Activated T-cell treated with anti-CD3 and anti-CD28 coated beads, Interleukin-2, amount 50 U/mL, for 48 hours (primary cell): ENCODE measurements at places on chromosomes 13 and 19.

GRCh38 chr13:66128692-66129269 is 1101.4 kb downstream of the PCDH9 start:
- no peak for DNase-seq

DNA sequence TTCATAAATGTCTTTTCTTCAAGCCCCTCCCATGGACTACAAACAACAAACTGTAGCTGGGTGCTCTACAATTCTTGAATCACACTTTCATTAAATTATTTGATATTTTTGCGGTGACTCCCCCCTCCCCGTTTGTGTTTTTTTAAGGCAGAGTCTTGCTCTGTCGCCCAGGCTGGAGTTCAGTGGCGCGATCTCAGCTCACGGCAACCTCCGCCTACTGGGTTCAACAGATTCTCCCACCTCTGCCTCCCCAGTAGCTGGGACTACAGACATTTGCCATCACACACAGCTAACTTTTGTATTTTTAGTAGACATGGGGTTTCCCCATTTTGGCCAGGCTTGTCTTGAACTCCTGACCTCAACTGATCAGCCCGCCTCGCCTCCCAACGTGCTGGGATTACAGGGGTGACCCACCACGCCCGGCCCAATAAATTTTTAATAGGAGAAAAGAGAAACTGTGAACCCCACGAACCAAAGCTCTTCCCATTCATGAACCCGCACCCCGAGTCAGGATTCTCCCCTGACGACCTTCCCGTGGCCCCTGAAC is 703 bp downstream of the ZNF506 start:
- peak; percentile 31 for DNase-seq

GRCh38 chr13:27161980-27162379 is 9.6 kb downstream of the USP12 start:
- DNase-seq: no peak

DNA sequence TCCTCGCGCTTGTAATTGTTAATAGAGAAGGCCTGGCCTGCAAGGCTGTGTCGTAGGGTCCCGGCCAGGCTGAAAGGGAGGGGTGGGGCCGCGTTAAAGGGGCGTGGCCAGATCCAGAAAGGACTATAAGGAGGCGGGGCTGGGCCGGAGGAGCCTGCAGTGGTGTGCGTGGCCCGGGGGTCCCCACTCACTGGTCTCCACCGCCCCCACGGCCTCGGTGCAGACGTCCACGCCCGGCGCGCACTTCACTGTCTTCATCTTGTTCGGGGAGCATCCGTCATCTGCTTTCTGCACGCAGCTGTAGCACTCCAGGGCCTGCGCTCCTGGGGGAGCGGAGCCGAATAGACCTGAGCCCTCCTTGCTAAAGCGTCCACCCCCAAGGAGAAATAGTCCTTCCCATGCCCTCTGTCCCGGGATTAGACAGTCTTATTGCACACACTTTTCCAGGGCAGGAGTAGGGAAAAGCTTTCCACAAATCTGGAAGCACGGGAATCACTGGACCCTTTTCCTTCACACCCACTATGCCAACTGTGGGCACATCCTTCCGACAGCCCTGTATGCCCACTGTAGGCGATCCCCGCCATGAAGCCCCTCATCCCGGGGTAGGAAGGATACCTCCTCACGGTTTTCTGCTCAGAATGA is 1.2 kb downstream of the LYPD3 start:
- no peak for DNase-seq

DNA sequence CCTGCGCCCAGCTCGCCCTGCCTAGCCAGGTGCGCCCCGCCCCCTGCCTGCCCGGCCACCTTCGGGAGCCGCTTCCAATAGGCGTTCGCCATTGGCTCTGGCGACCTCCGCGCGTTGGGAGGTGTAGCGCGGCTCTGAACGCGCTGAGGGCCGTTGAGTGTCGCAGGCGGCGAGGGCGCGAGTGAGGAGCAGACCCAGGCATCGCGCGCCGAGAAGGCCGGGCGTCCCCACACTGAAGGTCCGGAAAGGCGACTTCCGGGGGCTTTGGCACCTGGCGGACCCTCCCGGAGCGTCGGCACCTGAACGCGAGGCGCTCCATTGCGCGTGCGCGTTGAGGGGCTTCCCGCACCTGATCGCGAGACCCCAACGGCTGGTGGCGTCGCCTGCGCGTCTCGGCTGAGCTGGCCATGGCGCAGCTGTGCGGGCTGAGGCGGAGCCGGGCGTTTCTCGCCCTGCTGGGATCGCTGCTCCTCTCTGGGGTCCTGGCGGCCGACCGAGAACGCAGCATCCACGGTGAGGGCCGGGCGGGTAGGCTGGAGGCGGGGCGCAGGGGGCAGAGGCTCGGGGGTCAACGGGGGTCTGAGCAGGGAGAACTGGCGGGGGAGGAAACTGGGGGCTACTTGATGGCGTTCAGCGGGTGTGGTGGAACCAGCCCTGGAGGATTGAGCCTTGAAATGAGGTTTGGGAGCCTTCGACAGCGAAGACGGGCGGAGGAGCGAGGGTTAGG is at the start of gene SPINT2:
SPINT2 (plus strand) TSS at position 88 of the 727 bp plus-strand sequence; CDS start at position 408, 320 bp downstream.
- no peak for DNase-seq

- DNase-seq: no peak
Observed at GRCh38 chr19:16678498-16678897, 17.6 kb downstream of the TMEM38A start.

DNA sequence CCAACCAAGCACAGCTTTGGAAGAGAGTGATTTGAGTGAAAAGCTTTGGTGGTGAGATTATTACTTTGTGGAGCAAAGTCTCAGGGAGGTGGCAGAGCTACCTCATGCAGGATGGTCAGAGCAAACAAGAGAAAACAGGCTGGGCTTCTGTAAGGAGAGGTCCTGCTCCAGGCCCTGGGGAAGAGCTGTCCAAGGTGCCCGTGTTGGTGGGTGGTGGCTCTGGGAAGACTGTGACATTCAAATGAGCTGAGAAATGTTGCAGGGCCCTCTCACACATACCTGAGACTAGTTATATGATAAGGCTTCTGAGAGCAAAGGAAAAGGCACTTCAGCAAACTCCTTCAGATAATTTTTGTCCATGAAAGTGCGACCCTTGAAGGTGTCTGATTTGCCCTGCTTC is 205.5 kb upstream of the SOX21 start:
- DNase-seq: no peak

DNA sequence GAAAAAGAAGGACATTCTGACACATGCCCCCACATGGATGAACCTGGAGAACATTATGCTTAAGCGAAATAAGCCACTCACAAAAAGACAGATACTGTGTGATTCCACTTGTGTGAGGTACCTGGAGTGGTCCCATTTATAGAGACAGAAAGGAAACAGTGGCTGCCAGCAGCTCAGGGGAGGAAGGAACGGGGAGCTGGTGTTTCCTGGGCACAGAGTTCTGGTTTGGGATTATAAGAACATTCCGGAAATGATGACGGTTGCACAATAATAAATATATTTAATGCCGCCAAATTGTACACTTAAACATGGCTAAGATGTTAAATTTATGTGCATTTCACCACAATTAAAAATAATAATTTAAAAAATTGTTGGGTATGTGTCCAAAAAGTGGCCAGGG is 33.0 kb downstream of the SERP2 start:
- DNase-seq: no peak

GRCh38 chr13:62292714-62293480 is 877.2 kb upstream of the PCDH20 start:
- DNase-seq: no peak

- DNase-seq: no peak
Observed at GRCh38 chr13:102033386-102033785, 368.5 kb downstream of the FGF14 start.

DNA sequence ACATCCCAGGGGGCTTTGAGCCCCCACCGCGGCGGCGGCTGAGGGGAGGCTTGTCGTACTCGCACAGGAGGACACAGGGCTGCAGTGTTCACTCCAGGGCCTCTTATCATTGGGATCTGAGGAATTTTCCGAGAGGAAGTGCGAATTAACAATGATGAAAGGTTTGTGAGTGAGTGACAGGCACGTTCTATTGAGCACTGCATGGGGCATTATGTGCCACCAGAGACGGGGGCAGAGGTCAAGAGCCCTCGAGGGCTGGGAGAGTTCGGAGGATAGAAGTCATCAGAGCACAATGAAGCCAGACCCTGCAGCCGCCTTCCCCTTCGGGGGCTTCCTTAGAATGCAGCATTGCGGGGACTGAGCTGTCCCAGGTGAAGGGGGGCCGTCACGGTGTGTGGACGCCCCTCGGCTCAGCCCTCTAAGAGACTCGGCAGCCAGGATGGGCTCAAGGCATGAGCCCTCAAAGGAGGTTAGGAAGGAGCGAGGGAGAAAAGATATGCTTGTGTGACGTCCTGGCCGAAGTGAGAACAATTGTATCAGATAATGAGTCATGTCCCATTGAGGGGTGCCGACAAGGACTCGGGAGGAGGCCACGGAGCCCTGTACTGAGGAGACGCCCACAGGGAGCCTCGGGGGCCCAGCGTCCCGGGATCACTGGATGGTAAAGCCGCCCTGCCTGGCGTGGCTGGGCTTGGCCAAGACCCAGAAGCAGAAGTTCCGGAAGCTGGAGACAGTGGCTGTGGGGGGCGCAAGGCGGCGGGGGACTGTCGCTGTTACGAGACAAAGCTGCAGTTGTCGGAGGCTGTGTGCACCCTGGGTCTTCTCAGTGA is 53.9 kb downstream of the MCF2L start:
- no peak for DNase-seq

- DNase-seq: peak; percentile 97
Observed at GRCh38 chr19:13833330-13834243, 38.3 kb downstream of the ZSWIM4 start.

DNA sequence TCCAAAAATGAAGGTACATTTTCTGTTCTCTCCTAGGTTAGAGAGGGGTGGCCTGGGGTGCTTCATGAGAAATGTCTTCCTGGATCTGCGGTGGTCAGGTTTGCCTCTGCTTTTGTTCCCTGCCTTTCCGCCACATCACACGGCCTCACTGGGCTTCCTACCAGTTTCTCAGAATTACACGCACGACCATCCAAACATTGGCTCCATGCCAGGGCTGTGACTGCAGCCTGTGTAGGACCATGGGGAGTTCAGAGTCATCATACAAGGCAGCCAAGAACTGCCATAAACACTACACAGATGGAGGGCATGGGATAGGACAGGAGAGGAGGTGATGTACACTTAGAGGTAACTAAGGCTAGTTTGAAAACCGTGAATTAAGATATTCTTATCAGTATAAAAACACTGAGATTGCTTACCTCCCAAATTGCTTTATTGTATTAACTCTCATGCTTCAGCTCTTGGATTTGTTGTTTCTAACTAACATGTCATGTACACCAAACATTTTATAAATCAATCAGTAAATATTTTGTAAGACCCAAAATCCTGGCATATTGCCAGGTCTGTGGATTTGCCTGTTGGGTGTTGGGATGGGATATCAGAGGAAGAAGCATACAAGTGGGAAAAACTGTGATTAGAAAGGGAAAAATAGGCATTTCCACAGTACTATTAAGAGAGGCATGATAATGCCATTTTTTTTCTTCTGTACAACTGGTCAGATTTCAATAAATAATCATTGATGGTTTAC is 45.2 kb downstream of the CDADC1 start:
- peak; percentile 44 for DNase-seq
